ENCODE measurements at places on chromosomes 3 and 15.

DNA sequence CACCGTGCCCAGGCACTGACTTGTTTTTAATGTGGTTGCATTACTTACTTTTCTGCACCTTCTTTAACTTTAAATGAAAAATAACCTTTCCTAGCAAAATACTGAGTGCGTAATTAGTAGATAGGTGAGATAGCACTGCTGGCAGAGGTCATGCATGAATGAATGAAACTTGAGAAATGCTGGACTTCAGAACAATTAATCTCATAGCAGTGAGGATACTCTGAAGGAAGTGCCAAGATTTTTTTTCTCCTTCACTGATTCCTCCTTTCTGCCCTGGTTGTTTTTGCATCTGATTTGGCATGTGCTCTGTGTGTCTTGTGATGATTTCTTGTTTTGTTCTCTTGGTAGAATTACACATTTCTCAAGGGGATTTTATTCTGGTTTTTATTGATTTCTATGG is 378.9 kb downstream of the PTPRG start:
- DNase-seq: no peak

DNA sequence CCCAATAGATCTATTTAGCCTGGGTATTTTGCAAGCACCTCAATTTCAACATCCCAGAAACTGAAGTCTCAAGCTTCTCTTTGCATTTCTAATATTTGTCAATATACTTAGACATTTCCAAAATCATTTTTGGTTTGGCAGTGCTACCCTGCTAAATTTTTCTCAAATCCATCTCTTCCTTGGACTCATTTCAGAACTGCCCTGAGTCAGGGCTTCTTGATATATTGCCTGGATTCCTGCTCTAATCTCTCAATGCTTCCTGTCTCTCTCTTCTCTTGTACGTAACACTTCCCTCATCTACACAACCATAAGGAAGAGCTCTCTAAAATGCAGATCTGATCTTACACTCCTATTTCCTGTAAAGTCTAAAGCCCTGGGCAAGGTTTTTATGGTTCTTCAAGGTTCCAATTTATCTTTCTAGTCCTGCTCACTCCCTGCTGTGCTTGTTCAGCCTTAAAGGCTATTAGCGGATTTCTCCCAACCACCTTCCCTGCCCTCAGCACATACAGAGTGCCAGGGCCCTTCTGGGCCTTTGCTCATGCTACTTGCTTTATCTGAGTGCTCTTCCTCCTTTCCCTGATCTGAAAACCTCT is 53.0 kb upstream of the MME start:
- no peak for DNase-seq

- no peak for DNase-seq
Observed at GRCh38 chr15:86197770-86198169, 118.1 kb downstream of the AGBL1 start.

GRCh38 chr3:129950318-129951046 is 24.0 kb upstream of the TRH start:
- no peak for DNase-seq

DNA sequence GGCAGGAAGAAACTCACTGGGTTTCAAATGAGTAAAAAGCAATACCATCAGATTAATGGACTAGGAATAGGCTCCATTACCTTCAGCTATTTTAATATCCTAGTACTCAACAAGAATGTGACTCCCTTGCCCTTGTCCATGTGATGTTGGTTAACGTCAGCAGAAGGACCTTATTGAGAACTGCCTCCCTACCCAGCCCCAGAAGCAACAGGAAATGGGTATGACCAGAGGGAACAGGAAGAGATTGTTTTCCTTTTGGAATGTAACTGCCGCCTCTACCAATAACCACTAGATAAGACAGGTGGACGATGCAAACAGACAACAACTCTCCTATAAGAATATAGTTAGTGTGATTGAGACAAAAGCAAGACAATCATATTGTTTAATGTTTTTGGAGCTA is 10.4 kb upstream of the MME start:
- DNase-seq: no peak

- no peak for DNase-seq
Observed at GRCh38 chr3:120742849-120743365, 363 bp downstream of the GTF2E1 start.

DNA sequence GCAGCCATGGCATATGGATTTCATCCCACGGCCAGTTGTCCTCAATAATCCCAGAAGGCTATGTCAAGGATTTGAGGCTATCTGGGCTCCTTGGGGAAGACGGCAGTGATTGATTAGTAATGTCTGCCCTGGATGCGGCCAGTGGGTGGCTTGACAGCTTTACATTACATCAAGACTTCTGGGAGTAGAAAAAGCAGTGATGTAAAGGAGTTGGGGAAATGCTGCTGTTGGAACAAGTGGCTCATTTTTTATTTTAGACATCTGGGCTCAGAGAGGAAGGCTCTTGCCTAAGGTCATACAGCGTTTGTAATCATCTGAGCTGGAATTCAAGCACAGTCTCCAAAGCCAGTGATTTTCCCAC is 94.1 kb downstream of the FLNB start:
- no peak for DNase-seq

DNA sequence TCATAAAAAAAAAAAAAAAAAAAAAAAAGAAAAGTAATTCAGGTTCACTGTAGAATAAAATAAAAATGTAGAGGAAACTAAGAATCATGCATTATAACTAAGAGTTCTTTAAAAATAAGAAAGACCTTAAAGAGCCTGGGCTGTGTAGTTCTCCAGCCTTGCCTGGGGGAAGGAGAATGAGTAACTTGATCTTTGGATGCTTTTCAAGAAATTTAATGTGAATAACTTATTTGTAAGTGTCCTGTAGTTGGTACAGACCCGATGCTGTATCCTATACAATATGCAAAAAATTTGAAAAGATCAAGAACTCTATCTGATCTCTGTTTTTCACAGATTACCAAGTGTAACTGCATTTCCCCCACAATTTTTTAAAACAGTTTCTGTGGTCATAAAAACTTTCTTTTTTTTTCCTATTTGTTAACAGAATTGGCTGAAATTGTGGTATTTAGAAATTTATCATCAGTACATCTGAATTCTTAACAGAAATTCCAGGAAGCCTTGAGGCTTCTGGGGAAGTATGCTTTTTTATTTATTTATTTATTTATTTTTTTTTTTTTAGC is 195.3 kb downstream of the THRB start:
- DNase-seq: no peak

DNA sequence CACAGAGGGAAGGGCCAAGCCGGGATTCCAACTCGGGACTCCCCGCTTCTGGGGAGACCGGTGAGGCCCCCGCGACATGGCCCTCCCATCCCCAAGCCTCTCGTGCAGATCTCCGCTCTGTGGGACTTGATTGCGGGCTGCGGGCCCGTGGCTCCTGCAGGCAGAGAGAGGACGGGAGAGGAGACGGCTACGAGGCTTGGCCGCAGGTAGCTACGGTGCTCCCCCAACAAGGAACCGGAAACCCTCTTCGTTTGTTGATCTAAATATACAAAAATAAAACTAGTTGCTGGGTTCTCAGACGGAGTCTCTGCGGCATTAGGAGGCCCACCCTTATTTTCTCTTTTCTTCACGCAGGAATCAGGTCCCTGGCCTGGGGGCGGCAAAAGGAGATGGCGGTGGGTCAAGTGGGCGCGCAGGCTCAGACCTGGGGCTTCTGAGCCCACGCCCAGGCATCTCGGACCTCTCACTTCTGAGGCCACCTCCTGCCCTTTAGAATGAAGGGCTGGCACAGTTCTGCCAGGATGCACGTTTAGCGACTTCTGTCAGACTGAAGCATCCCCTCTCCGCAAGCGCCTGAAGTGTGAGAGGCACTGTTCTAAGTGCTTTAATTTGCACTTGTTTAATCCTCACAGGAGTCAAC is 10.9 kb downstream of the GNB5 start:
- DNase-seq: peak; percentile 16

DNA sequence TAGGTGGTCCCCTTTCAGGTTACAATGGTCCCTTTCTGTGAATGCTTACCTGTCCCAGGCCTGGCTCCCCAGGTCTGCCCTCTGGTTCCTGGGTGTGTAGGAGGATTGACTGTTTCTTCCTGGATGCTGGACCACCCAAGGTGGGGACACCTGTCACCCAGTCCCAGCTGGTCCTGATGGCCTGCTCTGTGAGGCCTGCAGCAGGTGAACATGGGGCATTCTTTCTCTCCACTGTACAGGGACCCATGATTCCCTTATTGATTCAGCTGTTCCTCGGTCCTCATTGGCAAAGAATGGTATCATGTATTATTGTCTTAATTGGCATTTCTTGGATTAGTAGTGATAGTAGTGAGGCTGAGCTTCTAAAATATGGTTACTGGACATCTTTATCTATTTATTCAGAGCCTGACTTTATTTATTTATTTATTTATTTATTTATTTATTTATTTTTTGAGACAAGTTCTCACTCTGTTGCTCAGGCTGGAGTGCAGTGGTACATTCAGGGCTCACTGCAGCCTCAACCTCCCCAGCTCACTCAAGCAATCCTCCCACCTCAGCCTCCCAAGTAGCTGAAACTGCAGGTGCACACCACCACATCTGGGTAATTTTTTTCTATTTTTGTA is 8.8 kb upstream of the DNAJA4 start:
- no peak for DNase-seq

- DNase-seq: no peak
Observed at GRCh38 chr3:142609136-142609535, 12.9 kb downstream of the PLS1 start.

DNA sequence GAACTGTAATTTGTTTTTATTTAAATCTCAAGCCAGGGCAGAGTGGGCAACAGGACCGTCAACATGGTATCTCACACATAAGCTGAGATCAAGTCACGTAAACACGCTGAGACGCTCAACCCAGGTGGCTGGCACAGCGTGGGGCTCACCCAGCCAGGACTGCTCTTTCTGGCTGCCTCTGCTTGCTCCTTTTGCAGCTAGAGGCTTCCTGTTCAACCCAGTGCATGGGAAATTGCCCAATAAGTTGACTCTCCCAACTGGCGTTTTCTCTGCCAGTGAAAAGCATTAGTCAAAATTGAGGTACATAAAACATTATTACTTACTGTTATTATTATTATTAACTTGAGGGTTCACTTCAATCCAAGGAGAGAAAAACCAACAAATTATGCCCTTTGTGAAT is 398.1 kb downstream of the NR2F2 start:
- DNase-seq: no peak

DNA sequence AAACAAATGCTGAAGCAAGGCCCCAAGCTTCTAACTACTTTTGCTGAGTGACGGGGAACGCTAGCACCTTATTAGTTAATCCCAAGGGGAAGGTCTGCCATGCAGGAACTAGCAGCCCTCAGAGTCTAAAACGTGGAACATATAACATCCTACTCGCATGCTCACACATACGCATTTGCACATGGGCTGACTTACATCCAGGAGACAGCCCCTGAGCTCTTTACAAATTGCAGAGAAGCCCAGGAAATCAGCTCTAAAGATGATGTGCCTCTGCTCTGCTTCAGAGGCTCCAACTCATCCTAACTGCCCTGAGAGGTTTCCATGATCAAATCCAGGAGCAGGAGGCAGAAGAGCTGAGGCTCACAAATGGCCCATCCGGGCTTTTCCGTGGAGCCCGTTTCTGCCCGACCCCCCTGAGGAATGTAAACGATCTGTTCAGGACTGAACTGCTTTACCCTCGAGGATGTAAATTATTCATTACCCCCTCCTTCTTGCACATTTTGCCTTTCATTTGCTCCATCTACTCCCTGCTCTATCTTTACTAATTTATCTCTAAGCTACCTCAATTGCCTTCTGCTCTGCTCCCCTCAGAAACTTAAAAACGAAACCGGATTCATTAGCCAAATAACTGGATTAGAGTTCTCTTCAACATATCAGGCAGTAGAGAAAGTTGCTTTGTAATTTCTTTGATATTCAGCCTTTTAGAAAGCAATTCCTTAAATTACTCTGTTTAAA is 141.9 kb upstream of the CCDC54 start:
- DNase-seq: no peak

GRCh38 chr3:167936019-167936418 is 159.7 kb downstream of the GOLIM4 start:
- DNase-seq: no peak

GRCh38 chr3:31653464-31653863 is 120.7 kb downstream of the STT3B start:
- no peak for DNase-seq

GRCh38 chr3:46992231-46992630 is 12.8 kb downstream of the NBEAL2 start:
- DNase-seq: no peak

GRCh38 chr3:194328053-194328657 is 23.0 kb downstream of the CPN2 start:
- no peak for DNase-seq

DNA sequence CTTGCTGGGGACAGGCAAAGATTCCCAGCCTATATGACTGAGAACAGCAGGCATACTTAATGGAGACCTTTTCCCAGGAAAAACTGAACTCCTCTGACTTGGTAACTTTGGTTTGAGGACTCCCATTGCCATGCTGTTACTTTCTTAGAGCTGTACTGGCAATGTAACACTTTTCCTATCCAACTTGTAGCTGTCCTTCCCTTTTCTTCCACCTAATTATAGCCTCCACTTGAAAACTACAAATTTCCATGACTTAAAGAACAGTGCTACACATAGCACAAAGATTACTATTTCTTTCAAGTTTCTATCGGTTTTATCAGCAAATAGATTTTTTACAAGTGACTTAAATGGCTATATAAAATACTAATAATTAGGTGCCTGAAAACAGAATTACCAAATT is 116.9 kb downstream of the GSK3B start:
- no peak for DNase-seq

DNA sequence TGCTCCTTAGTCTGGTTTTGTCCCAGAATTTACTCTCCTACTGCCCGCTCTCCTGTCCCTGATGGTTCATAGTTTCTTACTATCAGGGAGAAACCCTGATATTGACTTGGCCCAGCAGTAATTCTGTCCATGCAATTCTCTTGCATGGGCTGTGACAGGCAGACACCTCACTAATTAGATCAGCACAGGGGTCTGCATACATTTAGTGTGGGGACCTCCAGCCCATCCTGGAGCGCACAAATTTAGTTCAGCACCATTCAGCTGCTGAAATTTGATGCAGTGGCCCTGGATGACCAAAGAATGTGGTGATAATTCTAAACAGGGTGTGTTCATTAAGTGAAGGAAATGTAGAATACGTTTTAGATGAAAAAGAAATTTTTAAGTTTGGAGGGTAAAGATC is 555.5 kb upstream of the TBL1XR1 start:
- no peak for DNase-seq

DNA sequence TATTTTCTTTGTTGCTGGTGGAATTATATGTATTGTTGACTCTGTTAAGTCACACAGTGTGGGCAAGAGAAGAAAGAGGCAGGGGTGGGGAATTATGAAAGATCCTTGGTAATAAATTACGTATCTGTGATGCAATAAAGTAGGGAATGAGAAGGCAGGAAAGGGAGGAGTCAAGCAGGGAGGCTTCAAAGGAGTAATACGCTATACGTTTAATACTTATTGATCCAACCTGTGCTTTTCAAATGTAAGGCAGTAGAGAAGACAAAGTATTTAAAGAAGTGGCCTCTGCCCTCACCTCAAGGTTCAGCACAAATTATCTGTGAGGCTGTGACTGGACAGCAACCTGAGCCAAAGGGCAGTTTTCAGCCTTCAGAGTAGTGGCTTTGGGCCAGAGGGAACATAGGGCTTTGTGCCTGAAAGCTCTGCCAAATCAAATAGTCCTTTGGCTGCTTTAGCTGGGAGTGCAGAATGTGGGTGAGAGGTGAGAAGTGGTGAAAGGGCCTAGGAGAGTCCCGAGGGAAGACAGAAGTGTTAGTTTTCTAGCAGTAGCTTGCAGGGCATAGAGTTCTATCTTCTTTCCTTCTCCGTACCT is 1.2 kb upstream of the PLIN1 start:
- no peak for DNase-seq
